Activated T-helper 2 cell treated with anti-CD3 and anti-CD28 coated beads, Interferon-gamma antibody, Interleukin-2, Interleukin-4, amounts not matched to agents 10 μg/mL and 5 μg/mL and 100 μg/mL, durations not matched to agents 14 hours and 24 hours and 36 hours (primary cell): ENCODE measurements at places on chromosomes 6 and 20. TPM values are rescaled to one million over a fixed set of nuclear protein-coding genes. Genes with fewer than 3 reads are reported as not detected.

Gene TCP11
- total RNA-seq = not detected in 2 replicates

Gene COX4I2
- not detected in 2 replicates for total RNA-seq

Gene BPIFA2
- total RNA-seq = not detected in 2 replicates

Gene SLC22A16
- total RNA-seq = not detected in 2 replicates

Gene EYS
- total RNA-seq = not detected in 2 replicates

Gene CDK5RAP1
- total RNA-seq = 40.3 and 40.7 TPM in 2 replicates
